ENCODE measurements at places on chromosomes 1 and 21. TPM values are rescaled to one million over a fixed set of nuclear protein-coding genes. Genes with fewer than 3 reads are reported as not detected.

SYCP1 gene
- total RNA-seq, result not detected

GRCh38 chr1:40945491-40945973 is 34.0 kb upstream of the CTPS1 start:
- no peaks in the 10 kb centered on the region for H3K27me3 ChIP-seq
- H3K4me3 ChIP-seq, result no peak overlapping the region
- DNase-seq, result no peak
- H3K4me1 ChIP-seq, result peaks cover 52% of the 10 kb centered on the region

- no peaks in the 10 kb centered on the region for H3K36me3 ChIP-seq
- peak overlapping the region; percentile 49 for H3K4me3 ChIP-seq
Observed at GRCh38 chr1:156420205-156421061, 51.4 kb downstream of the RHBG start.

DNA sequence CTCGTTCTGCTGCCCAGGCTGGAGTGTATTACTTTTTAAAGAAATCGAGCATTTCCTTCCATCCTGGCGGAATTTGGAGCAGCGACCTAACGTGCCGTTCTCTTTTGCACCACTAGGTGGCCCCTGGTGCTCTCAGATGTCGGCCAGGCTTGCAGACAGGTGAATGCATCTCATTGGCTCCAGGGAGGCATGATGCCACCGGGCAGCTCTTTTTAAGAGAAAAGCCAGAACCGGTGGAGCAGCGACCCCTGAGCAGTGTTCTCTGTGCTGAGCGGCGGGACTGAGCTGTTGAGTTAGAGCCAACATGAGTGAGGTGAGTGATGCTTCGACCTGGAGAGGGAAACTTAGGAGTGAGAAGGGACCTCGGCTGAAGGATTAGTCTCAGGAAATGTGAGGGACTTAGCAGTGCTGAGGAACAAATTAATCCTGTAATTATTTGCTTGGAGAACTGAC is at the start of gene PCP4:
TSS of gene PCP4 (plus strand) at position 241 of the 453 bp plus-strand sequence. CDS start at position 305, 64 bp downstream.
- H3K4me1 ChIP-seq, result no peaks in the 10 kb centered on the region
- no peak within 1 kb of the TSS for H3K4me3 ChIP-seq
- no peak within 1 kb of the TSS for H3K27ac ChIP-seq
- H3K36me3 ChIP-seq, result no peaks in the 10 kb centered on the region

- H3K36me3 ChIP-seq, result no peaks in the 10 kb centered on the region
- no peaks in the 10 kb centered on the region for H3K27me3 ChIP-seq
- no peak overlapping the region for H3K27ac ChIP-seq
- no peak for DNase-seq
Observed at GRCh38 chr1:210571356-210572284, 242.9 kb downstream of the HHAT start.

DNA sequence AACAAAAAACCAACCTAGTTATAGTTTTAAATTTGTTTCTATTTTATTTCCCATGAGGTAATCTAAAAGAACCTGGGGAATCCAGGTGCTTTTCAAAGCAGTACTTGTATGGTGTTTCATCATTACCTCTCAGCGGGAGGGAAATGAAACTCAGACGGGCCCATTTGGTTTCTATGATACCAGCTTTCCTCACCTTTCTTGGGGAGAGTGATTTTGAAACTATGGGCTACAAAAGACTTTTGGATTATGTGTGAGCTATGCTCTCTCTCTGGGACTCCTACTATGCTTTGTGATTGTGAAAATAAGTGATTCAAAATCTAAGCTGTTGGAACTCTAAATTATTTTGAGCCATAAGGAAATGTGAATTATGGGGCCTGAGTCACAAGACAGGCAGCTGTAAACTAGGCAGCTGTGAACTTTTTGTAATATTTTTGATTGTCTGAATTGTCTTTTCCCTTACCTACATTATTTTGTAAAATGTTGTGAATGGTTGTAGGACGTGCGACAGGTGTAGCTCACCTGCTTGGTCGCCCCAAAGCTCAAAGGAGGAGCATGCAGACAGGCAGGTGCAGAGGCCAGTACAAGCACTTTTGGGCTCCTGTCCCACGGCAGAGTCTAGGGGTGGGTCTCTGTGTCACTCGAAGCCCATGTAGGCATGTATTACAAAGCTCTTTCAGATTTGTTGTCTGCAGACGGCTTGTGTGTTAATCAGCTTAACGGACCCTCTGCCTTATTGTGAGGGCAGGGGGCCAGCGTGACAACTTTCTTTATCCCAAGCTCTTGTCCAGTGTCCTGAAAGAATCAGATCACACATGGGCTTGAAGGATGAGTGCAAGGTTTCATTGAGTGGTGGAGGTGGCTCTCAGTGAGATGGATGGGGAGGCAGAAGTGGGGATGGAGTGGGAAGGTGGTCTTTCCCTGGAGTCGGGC is 64.8 kb upstream of the BACH1 start:
- H3K4me1 ChIP-seq, result peaks cover 59% of the 10 kb centered on the region
- peak overlapping the region; percentile 3 for H3K27ac ChIP-seq
- DNase-seq, result no peak
- no peak overlapping the region for H3K4me3 ChIP-seq
- H3K27me3 ChIP-seq, result no peaks in the 10 kb centered on the region

DNA sequence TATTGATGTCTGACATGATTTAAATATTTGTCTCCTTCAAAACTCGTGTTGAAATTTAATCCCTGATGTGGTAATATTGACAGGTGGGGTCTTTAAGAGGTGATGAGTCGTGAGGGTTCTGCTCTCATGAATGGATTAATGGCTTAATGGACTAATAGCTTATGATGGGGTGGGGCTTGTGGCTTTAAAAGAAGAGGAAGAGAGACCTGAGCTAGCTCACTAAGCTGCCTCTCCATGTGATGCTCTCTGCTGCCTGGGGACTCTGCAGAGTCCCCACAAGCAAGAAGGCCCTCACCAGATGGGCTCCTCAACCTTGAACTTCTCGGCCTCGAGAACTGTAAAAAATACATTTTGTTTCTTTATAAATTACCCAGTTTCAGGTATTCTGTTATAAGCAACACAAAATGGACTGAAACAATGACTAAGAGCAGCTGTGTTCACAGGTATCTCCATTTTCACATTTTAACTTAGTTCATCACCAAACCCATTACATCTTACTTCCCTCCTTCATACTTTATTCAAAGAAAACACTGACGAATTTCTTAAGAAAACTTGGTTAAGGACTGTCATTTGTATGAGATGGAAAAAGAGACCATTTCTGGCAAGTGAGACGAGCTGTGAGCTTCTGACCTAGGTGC is 12.1 kb upstream of the AIM2 start:
- DNase-seq, result no peak
- H3K4me1 ChIP-seq, result no peaks in the 10 kb centered on the region
- no peaks in the 10 kb centered on the region for H3K27me3 ChIP-seq
- no peaks in the 10 kb centered on the region for H3K36me3 ChIP-seq
- no peak overlapping the region for H3K27ac ChIP-seq
- no peak overlapping the region for H3K4me3 ChIP-seq

GRCh38 chr1:209692745-209693504 is 11.7 kb upstream of the HSD11B1 start:
- no peak overlapping the region for H3K27ac ChIP-seq
- H3K27me3 ChIP-seq, result peaks cover 36% of the 10 kb centered on the region
- H3K4me3 ChIP-seq, result no peak overlapping the region
- H3K4me1 ChIP-seq, result peaks cover 16% of the 10 kb centered on the region
- no peaks in the 10 kb centered on the region for H3K36me3 ChIP-seq

Measured in chondrocyte (in vitro differentiated cells).